Stimulated activated CD8-positive, alpha-beta memory T cell treated with anti-CD3 and anti-CD28 coated beads, Interleukin-4, amount 100 ng/mL, for 1 hour (primary cell): ENCODE measurements at places on chromosomes 13 and 19.
A peak's percentile ranks its signal among the peaks of the same experiment; 100 is the strongest.

GRCh38 chr13:76297331-76297730 is 588.9 kb downstream of the KCTD12 start:
- DNase-seq: no peak

- no peak for DNase-seq
These were observed 1.8 kb downstream of the FXYD7 start for GRCh38 chr19:35144600-35145436.

GRCh38 chr13:39960191-39960590 is 304.7 kb downstream of the COG6 start:
- no peak for DNase-seq

DNA sequence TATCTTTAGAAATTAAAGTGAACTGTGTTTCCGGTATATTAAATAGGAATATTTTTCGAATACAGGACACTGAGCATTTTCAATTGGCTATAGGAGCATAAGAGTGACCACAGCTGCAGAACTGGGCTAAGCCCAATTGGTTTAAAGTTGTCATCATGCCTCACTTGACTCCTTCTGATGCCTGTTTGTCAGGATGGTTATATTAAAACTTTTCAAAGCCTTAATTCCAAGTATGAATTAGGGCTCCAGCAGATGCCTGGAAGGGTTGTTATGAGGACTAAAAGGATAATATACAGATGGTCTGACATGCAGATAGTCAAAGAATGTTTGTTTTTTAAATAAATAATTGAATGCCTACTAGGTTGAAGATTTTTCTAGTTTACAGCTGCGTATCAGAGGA is 100.0 kb downstream of the LMO7 start:
- no peak for DNase-seq

DNA sequence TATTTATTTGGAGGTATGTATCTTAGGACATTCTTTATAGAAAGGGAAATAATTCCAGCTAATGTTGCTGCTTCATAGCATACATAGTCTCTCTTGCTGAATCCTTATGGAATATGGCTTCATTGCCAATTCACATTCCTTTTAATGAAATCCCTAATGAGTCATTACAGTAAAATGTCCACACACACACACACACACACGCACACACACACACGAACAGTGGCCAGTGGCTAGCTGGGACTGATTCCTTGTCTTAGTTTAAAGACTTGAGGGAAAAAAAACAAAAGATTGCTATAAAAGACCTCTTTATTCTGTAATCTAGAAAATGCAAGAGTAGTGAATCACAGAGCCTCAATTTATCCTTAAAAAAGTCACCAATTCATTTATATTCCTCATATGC is 301.6 kb downstream of the SLITRK6 start:
- no peak for DNase-seq

DNA sequence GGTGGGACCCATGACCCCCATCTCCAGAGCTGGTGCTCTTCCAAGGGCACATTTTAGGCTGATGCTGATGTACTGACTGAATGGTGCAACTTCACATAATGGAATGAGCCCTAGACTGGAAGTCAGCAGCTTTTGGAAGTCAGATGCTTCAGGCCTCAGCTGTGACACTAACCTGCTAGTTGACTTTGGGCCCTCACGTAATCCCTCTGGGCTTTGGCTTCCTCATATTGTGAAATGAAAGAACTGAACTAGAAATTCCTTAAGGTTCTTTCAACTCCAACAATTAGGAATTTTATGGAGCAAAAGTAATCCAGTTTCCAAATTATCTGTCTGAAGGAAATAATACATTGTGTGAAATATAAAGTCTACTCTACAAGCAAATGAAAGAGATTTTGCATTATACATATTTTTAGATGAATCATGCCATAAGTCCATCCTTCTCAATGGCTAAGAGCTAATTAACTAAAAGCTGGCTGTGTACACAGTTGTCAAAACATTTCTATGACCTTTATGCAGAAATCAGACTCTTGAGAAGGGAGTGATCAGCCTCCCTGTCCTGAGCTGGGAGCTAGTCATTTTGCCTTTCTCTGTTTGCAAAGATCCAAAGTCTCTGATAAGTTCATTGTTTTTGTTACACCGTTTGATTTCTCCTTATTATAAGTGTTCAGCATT is 204.2 kb downstream of the DCLK1 start:
- DNase-seq: no peak

GRCh38 chr13:52950436-52950956 is 78.1 kb upstream of the OLFM4 start:
- DNase-seq: no peak

GRCh38 chr13:44436589-44437337 is 63.1 kb downstream of the SERP2 start:
- DNase-seq: peak; percentile 16

- DNase-seq: no peak
These were observed 12.7 kb upstream of the ZNF121 start for GRCh38 chr19:9597027-9597426.

- no peak for DNase-seq
These were observed 353.6 kb upstream of the GPC6 start for GRCh38 chr13:92873029-92873428.
